Activated naive CD4-positive, alpha-beta T cell treated with anti-CD3 and anti-CD28 coated beads for 36 hours (primary cell): ENCODE measurements at places on chromosomes 12 and 14.

- no peak for DNase-seq
These were observed 336.8 kb downstream of the LRIG3 start for GRCh38 chr12:58583529-58583928.

DNA sequence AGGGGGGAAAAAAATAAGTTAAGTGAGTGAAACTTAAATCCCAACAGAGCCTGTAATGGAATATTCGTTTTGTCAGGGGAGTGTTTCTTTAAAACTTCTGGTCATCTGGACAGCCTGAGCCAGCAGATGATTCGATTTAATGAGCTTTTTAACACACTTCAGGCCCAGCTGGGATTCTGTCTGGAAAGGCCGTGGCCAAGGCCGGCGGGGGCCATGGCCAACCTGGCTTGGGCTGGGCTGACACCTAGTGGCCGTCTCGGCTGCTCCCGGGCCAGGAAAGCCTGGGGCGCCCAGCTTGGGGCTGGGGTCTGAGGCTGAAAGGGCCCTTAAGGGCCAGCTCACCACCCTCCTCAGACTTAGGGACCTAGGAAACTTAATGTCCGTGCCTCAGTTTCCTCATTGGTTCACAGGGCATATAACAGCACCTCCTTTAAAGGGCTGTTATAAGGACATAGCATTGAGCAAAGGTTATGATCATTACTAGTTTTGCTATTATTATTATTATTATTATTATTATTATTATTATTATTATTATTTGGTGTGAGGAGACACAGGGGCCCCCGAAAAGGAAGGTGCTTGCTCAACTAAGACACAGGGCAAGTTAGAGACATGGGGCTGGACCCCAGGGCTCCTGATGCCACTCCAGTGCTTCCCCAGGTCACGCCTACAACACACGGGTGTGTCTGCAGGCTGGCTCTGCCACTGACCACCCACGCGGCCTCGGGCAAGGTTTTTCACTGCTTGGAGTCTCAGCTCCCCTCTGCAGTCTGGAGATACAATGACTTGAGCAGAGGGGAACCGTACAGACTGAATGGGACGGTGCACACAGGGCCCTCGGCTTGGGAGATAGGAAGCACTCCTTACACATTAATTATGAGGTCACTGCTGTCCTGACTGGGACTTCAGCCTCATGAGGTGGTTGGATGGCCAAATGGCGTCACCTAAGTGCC lies 84.0 kb downstream of the SYNE3 start:
- DNase-seq, result peak; percentile 13

- no peak for DNase-seq
These were observed 120.5 kb downstream of the AKAP6 start for GRCh38 chr14:32449648-32450047.

GRCh38 chr12:6434205-6435140 lies 10.3 kb upstream of the CD27 start:
- DNase-seq, result peak; percentile 78

DNA sequence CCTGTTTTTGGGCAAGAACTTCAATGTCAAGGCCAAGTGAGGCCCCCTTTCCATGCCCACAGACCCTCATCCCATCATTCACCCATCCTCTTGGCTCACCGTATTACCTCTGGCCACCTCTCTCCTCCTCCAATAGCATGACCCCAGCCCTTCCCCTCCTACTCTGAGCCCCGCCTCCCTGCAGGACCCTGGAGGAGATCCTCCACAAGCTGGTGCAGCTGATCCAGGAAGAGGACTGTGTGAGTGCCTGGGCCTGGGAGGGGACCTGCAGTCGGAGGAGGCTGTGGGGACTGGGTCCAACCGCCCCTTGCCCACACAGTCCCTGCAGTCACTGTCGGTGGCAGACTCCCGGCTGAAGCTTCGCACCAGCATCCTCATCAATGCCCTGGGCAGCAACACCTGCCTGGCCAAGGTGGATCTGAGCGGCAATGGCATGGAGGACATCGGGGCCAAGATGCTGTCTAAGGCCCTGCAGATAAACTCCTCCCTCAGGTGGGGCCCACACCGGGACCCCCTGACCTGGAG lies 7.2 kb downstream of the CARMIL3 start:
- no peak for DNase-seq

DNA sequence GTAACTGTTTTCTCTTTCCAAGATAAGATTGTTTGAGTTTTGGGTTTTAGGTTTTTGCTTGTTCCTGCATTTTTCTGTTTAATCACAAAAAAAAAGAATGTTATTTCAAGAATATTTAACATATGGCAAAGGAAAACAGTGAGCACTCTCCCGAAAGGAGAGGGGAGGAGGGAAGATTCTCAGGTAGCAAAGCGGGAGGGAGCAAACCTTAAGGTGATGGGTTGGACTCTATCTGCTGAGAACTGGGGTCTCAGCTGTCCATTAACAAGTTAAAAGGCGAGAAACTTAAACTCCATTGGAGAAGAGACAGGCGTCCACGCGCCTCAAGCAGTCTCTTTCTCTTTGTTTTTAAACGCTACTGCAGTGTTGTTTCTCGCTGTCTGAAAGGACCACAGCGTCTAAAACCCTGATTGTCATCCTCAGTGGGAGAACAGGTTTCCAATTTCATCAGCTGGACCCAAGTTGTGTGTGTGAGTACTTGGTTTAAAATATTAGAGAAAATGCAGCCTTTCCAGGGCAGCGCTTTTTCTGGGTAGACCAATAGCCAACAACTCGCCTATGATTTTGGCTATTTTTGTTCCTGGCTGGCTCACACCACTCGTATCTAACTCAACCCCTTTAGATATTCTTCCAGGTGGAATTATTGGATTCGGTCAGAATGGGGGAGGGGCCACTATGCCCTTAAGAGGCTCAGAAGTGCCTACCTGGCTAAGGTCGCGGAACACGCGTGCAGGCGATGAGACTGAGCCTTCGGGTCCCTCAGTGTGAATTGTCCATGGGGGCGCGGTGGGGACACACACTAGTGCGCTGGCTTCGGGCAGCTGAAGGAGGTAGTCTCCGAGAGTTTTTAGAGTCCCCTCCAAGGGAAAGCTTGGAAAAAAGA lies 8.2 kb downstream of the SIX1 start:
- DNase-seq, result no peak

GRCh38 chr12:102430661-102431060 lies 49.7 kb downstream of the IGF1 start:
- no peak for DNase-seq

GRCh38 chr14:44477953-44478352 lies 29.1 kb downstream of the FSCB start:
- DNase-seq, result no peak

GRCh38 chr12:9346866-9347327 lies 138.7 kb upstream of the PZP start:
- DNase-seq, result no peak

DNA sequence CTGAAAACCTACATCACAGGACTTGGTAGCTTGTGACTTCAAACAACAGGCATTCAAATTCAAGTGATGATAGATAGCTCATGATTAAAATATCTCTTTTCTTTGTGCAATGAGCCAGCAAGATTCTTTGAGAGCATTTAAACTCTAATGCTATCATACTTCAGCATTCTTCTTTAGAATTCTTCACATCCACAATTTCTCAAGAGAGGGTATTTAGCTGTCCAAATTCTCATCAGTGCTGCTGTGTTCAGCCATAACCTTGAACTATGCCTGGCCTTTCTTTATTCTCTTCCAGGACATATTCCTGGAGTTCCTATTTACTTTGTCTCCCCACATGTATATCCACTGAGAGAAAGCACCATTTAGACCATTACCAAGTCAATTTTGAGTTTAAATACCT lies 321.1 kb downstream of the EGLN3 start:
- no peak for DNase-seq

DNA sequence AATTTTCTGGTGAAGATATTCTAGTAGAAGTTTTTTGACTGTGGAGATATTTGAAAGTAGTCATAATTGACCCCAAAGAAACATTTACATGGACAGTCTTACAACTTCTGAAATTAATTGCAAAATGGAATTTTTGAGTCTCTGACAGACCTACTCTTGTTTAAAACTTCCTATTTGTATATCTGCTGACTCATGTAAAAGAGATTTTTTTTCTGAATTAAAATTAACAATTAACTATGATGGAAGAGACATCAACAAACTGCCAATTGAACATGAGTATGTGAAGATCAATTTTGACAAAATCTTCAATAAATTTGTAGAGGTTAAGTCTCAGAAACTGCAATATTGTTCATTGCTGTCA lies 108.5 kb upstream of the MAX start:
- DNase-seq, result no peak

DNA sequence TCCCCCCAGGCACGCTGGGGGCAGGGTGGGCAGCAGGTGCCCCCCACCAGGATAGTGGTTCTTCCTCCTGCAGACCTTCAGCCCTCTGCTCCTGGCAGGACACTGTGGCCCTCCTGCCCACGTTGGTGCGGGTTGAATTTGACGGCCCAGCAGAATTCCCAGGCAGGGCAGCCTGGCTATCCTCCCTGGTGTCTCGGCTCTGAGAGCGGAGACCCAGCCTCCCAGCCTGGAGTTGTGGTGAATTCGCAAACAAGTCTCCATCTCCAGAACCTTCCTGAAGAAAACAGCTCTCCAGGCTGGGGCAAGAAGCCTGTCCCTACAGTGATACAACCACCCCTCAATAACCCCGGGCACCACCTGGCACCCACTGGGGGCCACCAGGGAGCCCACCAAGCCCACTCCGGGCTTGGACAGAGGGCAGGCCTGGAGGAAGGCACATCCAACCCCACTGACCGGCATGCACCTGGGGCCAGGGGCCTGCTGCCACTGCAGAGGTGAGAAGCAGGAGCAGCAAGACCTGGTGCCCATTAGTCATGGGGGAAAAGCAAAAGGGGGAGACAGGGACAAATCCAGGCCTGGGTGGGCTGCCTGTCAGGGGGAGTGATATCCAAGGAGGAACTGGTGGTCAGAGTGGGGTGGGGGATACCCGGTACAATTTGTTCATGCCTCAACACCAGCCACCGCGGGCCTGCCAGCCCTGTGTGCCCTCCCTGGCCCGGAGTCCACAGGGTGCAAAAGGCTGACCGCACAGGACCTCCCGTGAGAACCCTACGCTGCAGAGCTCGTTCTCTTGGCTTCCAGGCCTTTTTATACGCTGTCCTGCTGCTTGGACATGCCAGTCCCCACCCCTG lies 3.6 kb downstream of the ANKRD9 start:
- DNase-seq, result no peak

GRCh38 chr14:92460916-92461579 lies 52.5 kb upstream of the RIN3 start:
- peak; percentile 19 for DNase-seq
